ENCODE measurements at places on chromosomes 6 and 20. TPM values are rescaled to one million over a fixed set of nuclear protein-coding genes. Genes with fewer than 3 reads are reported as not detected.

- H3K4me1 ChIP-seq, result no peaks in the 10 kb centered on the region
- H3K36me3 ChIP-seq, result peaks cover 10% of the 10 kb centered on the region
- no peak for DNase-seq
- no peak overlapping the region for H3K27ac ChIP-seq
- no peaks in the 10 kb centered on the region for H3K27me3 ChIP-seq
These were observed 119.3 kb downstream of the COL9A1 start for GRCh38 chr6:70183538-70183937.

SYTL3 gene
- 5.4 TPM for total RNA-seq

ZBTB46 gene
- 1.6 TPM for total RNA-seq

DNA sequence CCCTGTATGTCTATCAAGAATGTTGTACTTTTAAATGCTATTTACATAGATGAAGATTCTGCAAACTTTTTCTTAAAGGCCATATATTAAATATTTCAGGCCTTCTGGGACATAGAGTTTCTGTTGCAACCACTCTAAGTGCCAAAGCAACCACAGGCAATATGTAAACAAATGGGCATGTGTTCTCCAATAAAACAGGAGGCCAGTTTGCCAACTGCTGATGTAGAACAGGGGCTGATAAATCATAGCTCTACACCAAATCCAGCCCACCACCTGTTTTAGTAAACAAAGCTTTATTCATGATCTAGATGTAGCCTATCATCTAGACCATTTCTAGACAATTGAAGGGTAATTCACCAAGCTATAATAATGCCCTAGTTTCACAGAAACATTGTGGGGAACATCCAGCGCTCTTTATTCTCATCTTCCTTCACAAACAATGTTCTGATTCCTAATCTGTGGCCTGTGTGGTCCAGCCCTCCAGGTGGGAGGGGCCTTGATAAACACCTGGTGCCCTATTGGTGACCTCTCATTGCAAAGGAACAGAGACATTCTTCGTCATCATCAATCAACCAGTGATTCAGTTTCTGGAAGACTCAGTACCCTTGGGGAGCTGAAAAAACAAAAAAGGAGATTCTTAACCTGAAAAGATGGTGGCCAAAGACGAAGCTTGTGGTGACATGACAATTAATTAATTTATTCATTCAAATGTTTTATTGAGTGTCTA lies 80.2 kb downstream of the PREP start:
- DNase-seq, result no peak
- no peaks in the 10 kb centered on the region for H3K4me1 ChIP-seq
- no peaks in the 10 kb centered on the region for H3K27me3 ChIP-seq
- peaks cover 77% of the 10 kb centered on the region for H3K36me3 ChIP-seq

Measured in B cell (primary cell).